ENCODE measurements at places on chromosomes 3 and 15. TPM values are rescaled to one million over a fixed set of nuclear protein-coding genes. Genes with fewer than 3 reads are reported as not detected.

NIT2 gene
- 26.4 TPM for total RNA-seq

NEK10 gene
- 0.66 TPM for total RNA-seq

ALPK3 gene
- 17.7 TPM for total RNA-seq

LINGO1 gene
- 42.6 TPM for total RNA-seq

EEFSEC gene
- total RNA-seq: 10.2 TPM

ZNF639 gene
- 44.1 TPM for total RNA-seq

STRIT1 gene
- not detected for total RNA-seq

PATL2 gene
- 0.46 TPM for total RNA-seq

ARRDC4 gene
- 8.1 TPM for total RNA-seq

CDHR4 gene
- not detected for total RNA-seq

SERPINI2 gene
- total RNA-seq: not detected

SLC28A2 gene
- not detected for total RNA-seq

MAP6D1 gene
- total RNA-seq: 7.1 TPM

LDHAL6B gene
- not detected for total RNA-seq

SCN11A gene
- 0.17 TPM for total RNA-seq

DUT gene
- 137 TPM for total RNA-seq

CORO2B gene
- 3.2 TPM for total RNA-seq

P3H2 gene
- total RNA-seq: 41.5 TPM

ZMYND10 gene
- total RNA-seq: 0.61 TPM

MANF gene
- 148 TPM for total RNA-seq

SLC12A1 gene
- 0.04 TPM for total RNA-seq

CCR9 gene
- not detected for total RNA-seq

IGSF11 gene
- total RNA-seq: 1.2 TPM

MYO5C gene
- total RNA-seq: 22.4 TPM

PP2D1 gene
- not detected for total RNA-seq

GP5 gene
- total RNA-seq: not detected

SLC9C1 gene
- total RNA-seq: 0.15 TPM

CCR1 gene
- total RNA-seq: not detected

HYKK gene
- total RNA-seq: 3.1 TPM

GLDN gene
- 0.77 TPM for total RNA-seq

TXNRD3 gene
- total RNA-seq: 7.0 TPM

NPAP1 gene
- total RNA-seq: 0.07 TPM

TPRA1 gene
- total RNA-seq: 20.0 TPM

PLA1A gene
- total RNA-seq: not detected

MGLL gene
- total RNA-seq: 0.11 TPM

ALS2CL gene
- 5.0 TPM for total RNA-seq

SAXO2 gene
- total RNA-seq: 2.6 TPM

THOC7 gene
- 71.4 TPM for total RNA-seq

MAP1A gene
- total RNA-seq: 2.5 TPM

PTPRG gene
- total RNA-seq: 69.3 TPM

ACTR8 gene
- 39.2 TPM for total RNA-seq

MESP2 gene
- total RNA-seq: not detected

CHRD gene
- total RNA-seq: 1.9 TPM

PARP15 gene
- total RNA-seq: 0.18 TPM

RHO gene
- total RNA-seq: not detected

TGM4 gene
- total RNA-seq: not detected

SKOR1 gene
- 0.13 TPM for total RNA-seq

RPL4 gene
- 4,137 TPM for total RNA-seq

GOLGA6B gene
- total RNA-seq: 0.33 TPM

CASR gene
- total RNA-seq: 0.02 TPM

DUOXA2 gene
- not detected for total RNA-seq

CLRN1 gene
- total RNA-seq: not detected

CD47 gene
- 15.4 TPM for total RNA-seq
